ENCODE measurements at places on chromosomes 1 and 21.

GRCh38 chr1:110859062-110859461 lies 13.9 kb upstream of the CD53 start:
- DNase-seq = no peak

GRCh38 chr1:10217748-10218441 lies 7.5 kb downstream of the KIF1B start:
- no peak for DNase-seq

- no peak for DNase-seq
Observed at GRCh38 chr21:34179204-34179935, 106.0 kb downstream of the MRPS6 start.

- DNase-seq = no peak
Observed at GRCh38 chr1:114128293-114128692, 25.4 kb downstream of the SYT6 start.

DNA sequence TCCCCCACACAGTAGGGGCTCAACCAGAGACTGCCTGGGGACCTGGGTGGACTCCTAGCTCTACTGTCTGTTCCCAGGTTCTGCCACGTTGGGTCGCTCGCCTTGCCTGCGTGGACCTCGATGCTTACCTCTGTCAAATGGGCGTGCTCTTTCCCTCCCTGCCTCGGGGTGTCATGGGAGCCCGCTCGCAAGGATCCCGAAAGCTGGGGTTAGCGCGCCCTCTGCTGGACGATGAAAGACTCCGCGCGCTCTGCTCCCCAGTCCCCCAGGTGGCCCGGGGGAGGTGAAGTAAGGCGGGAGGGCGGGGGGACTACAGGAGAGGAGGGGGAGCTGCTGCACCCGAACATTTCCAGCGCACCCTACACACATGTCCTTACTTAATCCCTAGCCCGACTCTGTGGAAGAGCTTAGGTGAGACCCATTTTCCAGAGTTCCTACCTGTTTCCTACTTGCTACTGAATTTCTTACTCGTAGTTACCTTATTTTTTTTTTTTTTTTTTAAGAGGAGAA lies 2.3 kb upstream of the BSND start:
- DNase-seq = peak; percentile 60

GRCh38 chr1:36763771-36764170 lies 270.5 kb downstream of the GRIK3 start:
- DNase-seq = no peak

DNA sequence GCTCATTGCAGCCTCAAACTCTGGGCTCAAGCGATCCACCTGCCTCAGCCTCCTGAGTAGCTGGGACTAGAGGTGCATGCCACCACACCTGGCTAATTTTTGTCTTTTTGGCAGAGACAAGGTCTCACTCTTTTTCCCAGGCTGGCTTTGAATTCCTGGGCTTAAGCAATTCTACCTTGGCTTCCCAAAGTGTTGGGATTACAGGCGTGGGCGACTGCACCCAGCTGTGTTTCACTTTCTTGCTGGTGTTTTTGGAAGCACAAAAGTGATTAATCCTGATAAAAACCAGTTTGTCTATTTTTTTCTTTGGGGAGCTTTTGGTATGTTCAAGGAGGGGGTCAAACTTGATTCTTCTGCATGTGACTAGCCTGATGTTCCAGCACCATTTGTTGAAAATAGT lies 19.3 kb downstream of the RNF11 start:
- no peak for DNase-seq

- no peak for DNase-seq
Observed at GRCh38 chr1:67372136-67372535, 58.1 kb downstream of the SERBP1 start.

GRCh38 chr1:226325178-226325577 lies 16.2 kb upstream of the LIN9 start:
- no peak for DNase-seq

- DNase-seq = no peak
Observed at GRCh38 chr21:20570824-20571232, 427.4 kb upstream of the NCAM2 start.

GRCh38 chr1:230153641-230154296 lies 86.7 kb downstream of the GALNT2 start:
- no peak for DNase-seq

DNA sequence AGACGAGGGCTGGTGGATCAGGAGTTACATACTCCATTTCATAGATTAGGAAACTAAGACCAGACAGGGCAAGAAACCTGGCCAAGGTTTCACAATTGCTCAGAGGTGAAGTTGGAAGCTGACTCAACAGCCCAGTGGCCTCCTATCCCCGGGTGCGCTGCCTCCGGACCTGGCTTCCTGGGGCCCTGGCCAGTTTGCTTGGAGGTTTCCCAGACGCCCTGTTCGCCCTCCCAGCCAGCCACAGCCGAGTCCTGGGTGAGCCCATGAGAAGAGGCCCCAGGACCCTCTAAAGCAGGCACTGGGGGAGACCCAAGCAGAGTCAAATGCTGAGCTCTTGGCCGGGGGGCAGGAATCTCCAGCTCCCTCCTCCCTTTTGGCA lies 180.1 kb downstream of the ZBTB18 start:
- DNase-seq = no peak

GRCh38 chr1:110505596-110505995 lies 13.4 kb downstream of the KCNA10 start:
- no peak for DNase-seq

DNA sequence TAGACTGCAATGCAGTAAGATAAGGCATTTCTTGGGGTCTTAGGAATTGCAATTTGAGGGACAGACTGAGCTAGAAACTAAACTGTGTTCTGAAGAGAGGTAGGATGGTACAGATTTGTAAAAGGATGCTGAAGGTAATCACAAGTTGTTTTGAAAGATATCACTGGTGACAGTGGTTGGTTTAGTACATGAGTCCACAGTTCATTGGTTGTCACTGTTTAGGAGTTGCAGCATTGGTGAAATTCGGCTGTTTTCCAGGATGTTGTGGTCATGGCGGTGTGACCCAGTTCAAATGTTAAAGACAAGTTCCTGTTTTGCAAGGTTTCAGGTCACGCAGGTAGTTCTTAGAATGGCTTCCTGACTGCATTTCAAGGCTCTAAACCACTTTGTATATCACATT lies 292.8 kb upstream of the B3GALT2 start:
- peak; percentile 27 for DNase-seq

GRCh38 chr1:203361945-203362719 lies 11.2 kb upstream of the FMOD start:
- no peak for DNase-seq

DNA sequence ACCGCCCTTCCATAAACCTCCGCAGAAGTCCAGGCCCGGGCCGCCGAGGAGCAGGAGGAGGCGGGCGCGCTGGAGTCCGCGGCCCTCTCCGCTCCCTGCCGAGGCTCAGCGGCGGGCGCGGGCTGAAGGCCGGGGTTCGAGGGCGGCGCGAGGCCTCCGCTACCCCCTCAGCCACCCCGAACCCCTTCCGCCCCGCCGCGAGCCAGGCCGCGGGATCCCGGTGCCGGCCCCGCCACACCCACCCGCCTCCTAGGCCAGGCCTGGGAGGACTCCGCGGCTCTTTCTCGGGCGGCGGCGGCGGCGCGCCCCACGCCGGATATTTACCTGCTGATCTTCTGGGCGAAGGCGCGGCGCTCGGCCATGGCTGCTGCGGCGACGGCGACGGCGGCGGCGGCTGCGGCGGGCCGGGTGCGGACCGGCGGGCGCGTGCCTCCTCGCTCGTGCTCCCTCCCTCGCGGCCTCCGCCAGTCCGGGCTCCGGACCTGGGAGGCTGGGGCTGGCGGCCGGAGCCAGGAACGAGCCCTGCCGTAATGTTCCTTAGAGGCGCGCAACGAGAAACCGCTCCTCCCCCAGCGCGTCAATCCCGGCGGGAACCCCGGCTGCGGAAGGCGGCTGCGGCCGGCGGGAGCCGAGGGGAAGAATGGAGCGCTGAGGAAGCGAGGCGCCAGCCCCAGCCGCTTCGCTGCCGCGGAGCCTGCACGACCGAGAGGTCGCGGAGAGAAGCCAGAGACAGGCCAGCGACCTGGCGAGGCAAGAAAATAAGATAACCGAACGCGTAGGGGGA lies at the start of gene DOCK7:
Gene DOCK7 (minus strand): TSS at position 484 of the 784 bp plus-strand sequence. CDS start 122 bp downstream, at position 362.
- no peak for DNase-seq

DNA sequence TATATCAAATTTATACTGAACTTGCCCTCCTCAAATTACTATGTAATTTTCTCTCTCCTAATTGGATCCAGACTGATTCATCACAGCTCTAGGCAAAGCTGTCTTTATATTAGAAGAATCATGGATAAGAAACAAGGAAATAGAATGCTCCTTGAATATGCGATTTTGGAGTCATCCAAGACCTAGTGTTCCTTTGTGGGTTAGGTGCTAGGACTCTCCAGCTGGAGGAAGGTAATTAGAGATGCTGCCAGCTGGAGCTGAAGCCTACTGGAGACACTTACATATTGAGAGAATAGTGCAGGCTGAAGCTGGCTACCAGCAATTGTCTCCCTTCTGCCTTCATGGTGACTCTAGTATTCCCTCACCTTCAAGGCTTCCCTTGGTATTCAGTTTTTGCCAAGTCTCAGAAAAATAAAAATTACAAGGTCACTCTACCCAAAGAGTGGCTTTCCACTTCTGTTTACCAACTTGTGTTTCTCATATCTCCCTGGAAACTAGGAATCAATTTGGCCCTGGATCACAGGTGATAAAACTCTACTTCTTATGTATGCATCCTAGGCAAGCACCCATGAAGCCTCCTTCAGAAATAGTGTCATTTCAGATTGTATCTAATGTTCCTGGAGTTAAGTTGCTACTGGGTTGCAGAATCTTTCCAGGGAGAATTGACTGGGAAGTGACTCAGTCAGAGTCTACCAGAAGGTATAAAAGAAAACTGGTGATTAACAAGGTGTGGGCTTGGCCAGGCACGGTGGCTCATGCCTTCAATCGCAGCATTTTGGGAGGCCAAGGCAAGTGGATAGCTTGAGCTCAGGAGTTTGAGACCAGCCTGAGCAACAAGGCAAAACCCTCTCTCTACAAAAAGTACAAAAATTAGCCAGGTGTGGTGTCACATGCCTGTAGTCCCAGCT lies 24.4 kb upstream of the DOCK7 start:
- DNase-seq = no peak

DNA sequence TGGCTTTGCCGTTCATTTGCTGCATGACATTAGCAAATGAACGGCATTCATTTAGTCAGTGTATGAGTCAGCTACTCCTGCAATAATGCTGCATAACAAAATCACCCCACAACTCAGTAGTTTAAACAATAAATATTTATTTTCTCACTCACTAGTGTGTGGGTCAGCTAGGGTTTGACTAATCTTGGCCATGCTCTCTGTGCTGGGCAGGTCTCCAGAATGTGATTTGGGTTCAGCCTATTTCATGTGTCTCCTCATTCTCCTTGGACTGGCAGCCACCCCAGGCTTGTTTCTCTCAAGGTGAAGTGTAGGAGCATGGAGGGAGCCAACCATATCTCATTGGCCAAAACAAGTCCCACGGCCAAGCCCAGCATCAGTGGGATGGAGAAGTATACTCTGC lies 104.3 kb downstream of the LACTBL1 start:
- no peak for DNase-seq

- no peak for DNase-seq
Observed at GRCh38 chr1:165884009-165884689, 56.7 kb downstream of the UCK2 start.

GRCh38 chr1:213656039-213656438 lies 331.7 kb upstream of the PROX1 start:
- no peak for DNase-seq

DNA sequence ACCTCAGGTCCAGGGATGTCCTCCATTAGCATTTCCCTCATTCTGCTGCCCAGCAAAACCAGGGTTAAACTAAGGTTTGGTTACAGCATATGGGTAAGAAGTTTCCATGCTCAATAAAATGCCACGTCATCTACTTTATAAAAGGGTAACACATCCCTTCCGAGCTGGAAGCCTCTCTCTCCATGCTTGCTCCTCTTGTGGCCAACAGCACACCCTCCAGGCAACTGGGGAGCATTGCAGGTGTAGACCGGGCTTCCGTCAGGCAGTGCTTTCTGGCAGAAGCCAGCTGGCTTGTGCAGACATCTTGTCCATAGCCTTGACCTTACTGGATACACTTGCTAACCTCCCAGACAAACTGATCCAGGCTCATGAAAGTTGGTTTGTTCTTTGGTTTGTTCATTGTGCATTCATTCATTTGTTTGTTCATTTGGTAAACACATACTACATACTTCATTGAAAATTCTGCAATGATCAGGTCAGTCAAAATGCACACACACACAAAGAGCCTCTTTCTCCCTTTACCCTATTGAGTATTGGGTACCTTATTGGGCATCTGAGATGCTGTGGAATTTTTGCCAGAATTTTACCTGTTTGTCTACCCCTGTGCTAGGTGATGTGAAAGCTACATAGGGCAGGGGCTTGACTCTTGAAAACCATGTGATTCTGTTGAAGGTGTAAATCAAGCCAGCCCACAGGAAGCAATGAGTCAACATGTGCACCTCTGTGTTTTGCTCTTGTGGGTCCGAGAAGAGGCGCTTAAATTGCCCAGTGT lies 422.8 kb downstream of the CAMTA1 start:
- DNase-seq = no peak

DNA sequence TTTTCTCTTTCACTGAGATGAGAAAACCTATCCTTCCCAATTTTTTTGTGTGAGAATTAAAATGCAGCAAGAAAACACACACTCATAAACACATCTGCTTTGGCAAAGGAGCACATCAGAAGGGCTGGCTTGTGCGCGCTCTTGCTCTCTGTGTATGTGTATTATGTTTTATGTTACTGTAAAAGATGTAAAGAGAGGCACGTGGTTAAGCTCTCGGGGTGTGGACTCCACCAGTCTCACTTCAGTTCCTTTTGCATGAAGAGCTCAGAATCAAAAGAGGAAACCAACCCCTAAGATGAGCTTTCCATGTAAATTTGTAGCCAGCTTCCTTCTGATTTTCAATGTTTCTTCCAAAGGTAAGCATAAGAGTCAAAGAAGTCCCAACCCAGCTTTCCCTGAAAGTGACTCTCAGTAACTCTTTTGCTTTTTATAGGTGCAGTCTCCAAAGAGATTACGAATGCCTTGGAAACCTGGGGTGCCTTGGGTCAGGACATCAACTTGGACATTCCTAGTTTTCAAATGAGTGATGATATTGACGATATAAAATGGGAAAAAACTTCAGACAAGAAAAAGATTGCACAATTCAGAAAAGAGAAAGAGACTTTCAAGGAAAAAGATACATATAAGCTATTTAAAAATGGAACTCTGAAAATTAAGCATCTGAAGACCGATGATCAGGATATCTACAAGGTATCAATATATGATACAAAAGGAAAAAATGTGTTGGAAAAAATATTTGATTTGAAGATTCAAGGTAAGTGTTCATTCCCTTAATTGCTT lies at the start of gene CD2:
Gene CD2 (plus strand): TSS at position 233 of the 780 bp plus-strand sequence. CDS start 63 bp downstream, at position 296.
- peak; percentile 47 for DNase-seq

- no peak for DNase-seq
Observed at GRCh38 chr1:24525606-24526005, 23.0 kb downstream of the RCAN3 start.

- DNase-seq = peak; percentile 27
Observed at GRCh38 chr1:21904704-21905520, 32.2 kb downstream of the HSPG2 start.

Measured in activated CD8-positive, alpha-beta memory T cell treated with anti-CD3 and anti-CD28 coated beads for 4 hours (primary cell).